ENCODE measurements at places on chromosomes 5 and 9.
A peak's percentile ranks its signal among the peaks of the same experiment; 100 is the strongest.

DNA sequence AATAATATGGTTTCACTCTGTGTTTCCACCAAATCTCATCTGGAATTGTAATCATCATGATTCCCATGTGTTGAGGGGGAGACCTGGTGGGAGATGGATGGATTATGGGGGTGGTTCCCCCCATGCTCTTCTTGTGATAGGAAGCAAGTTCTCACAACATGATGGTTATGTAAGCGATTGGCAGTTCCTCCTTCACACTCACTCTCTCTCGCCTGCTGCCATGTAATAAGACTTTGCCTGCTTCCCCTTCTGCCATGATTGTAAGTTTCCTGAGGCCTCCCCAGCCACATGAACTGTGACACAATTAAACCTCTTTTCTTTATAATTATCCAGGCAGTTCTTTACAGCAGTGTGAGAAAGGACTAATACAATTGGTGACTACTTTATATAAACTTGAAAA lies 48.4 kb downstream of the PTBP3 start:
- no peak for DNase-seq

DNA sequence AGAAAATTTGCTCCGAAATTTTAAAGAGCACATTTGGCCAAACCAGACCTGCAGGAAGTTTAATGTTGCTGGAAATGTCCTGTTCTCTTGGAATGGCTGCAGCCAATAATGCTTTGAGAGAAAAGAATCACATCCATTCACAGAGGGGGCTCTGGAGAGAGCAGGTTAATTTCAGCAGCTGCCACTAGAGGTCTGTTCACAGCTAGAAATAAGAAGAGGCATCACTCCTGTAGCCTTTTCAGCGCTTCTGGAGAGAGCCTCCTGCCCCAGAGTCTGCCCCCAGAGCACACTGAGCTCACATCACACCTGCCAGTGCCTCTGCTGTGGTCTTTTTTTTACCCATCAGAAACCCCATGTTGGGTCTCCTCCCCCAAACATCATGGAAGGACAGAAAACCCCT lies 124.8 kb upstream of the RAD23B start:
- peak; percentile 70 for DNase-seq

GRCh38 chr9:106487266-106487665 lies 375.7 kb upstream of the ZNF462 start:
- peak; percentile 84 for DNase-seq

GRCh38 chr9:1530696-1531095 lies 480.5 kb downstream of the DMRT2 start:
- no peak for DNase-seq

GRCh38 chr5:102750151-102750834 lies 4.8 kb upstream of the PAM start:
- no peak for DNase-seq

- no peak for DNase-seq
Measured at GRCh38 chr5:168660691-168661090, 81.5 kb upstream of the PANK3 start.

GRCh38 chr9:120757026-120757913 lies 35.9 kb downstream of the FBXW2 start:
- no peak for DNase-seq

GRCh38 chr9:114588651-114589526 lies 1.3 kb downstream of the ATP6V1G1 start:
- DNase-seq: no peak

DNA sequence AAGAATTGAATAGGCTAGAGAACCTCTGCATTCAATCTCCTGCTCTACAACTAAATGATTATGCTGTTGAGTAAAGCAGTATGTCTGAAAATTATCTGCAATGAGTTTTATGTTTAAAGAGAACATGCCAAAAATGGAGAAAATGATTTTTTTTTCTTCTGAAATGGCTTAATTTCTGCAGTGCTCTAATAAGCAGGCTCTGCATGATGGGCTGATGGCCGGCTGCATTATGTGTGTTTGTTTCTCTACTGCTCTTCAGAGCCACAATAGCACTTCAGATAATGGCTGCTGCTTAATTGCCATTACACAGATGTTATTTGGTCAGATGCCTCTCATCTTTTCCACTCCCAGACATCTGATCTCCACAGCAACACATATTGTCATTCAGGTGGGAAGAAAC lies 286.4 kb upstream of the DMAC1 start:
- DNase-seq: no peak

- DNase-seq: no peak
Measured at GRCh38 chr9:128104171-128104618, 23.3 kb downstream of the PTGES2 start.

Measured in pons (tissue), 1 donor.